ENCODE measurements at places on chromosomes 12 and 14. TPM values are rescaled to one million over a fixed set of nuclear protein-coding genes. Genes with fewer than 3 reads are reported as not detected.

The RNASE7 gene
- polyA plus RNA-seq, result 92.8 TPM

The RIN3 gene
- 7.3 TPM for polyA plus RNA-seq

The PAH gene
- polyA plus RNA-seq, result 0.11 TPM

The CIROP gene
- 0.01 TPM for polyA plus RNA-seq

The B4GALNT3 gene
- 8.1 TPM for polyA plus RNA-seq

The SYCP3 gene
- 0.07 TPM for polyA plus RNA-seq

The KMT2D gene
- 46.6 TPM for polyA plus RNA-seq

The KRT73 gene
- polyA plus RNA-seq, result not detected

The ZC2HC1C gene
- 3.3 TPM for polyA plus RNA-seq

All from esophagus (tissue), 2 donors.